ENCODE measurements at places on chromosomes 6 and 20. TPM values are rescaled to one million over a fixed set of nuclear protein-coding genes. Genes with fewer than 3 reads are reported as not detected.

The SIRPA gene
- 10.2 TPM for total RNA-seq

The PRR18 gene
- 0.10 TPM for total RNA-seq

GRCh38 chr20:55540013-55540412 lies 465.3 kb downstream of the CBLN4 start:
- no peaks in the 10 kb centered on the region for H3K4me1 ChIP-seq
- no peaks in the 10 kb centered on the region for H3K36me3 ChIP-seq
- H3K4me3 ChIP-seq: no peak overlapping the region
- DNase-seq: no peak
- H3K27ac ChIP-seq: no peak overlapping the region

- peak overlapping the region; percentile 98 for H3K27ac ChIP-seq
- no peaks in the 10 kb centered on the region for H3K27me3 ChIP-seq
- H3K36me3 ChIP-seq: peaks cover 56% of the 10 kb centered on the region
- DNase-seq: no peak
- H3K4me1 ChIP-seq: peaks cover 99% of the 10 kb centered on the region
Observed at GRCh38 chr6:6591778-6592465, 3.4 kb downstream of the LY86 start.

The NR2E1 gene
- total RNA-seq: not detected

The MYCT1 gene
- total RNA-seq: not detected

DNA sequence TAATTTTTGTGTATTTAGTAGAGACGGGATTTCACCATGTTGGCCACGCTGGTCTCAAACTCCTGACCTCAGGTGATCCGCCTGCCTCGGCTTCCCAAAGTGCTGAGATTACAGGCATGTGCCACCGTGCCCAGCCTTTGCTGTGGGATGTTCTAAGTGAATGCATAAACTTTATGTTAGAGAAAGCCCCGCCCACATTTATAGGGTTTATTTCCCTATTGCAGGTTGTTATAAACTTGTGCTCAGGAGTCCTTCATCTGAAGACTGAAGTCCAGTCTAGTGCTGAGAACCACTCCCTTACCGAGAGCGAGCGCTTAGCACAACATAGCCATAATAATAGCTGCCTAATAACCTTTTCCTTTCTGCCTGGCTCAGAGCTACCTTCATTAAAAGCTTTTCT lies 75.4 kb upstream of the ZNF217 start:
- H3K4me1 ChIP-seq: peaks cover 4% of the 10 kb centered on the region
- no peak overlapping the region for H3K27ac ChIP-seq
- H3K36me3 ChIP-seq: no peaks in the 10 kb centered on the region
- no peak overlapping the region for H3K4me3 ChIP-seq

DNA sequence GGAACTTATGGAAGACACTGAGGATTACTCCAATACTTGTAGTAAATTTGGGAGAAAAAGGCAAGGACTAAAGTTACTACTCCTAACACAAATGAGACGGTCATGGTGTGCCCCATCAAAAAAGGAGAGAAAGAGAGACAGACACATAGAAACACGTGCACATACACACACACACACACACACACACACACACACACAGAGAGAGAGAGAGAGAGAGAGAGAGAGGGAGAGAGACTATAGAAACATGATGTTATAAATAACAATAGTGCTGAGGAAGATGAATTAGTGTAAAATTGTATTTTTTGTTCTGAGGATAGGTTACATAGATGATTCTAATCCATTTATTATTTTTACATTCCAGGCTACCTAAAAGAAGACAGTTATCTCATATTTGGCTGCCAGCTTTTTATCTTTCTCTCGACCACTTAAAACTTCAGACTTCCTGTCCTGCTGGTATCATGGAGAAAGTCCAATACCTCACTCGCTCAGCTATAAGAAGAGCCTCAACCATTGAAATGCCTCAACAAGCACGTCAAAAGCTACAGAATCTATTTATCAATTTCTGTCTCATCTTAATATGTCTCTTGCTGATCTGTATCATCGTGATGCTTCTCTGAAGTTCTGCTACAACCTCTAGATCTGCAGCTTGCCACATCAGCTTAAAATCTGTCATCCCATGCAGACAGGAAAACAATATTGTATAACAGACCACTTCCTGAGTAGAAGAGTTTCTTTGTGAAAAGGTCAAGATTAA lies 10.5 kb downstream of the PLN start:
- no peak overlapping the region for H3K27ac ChIP-seq
- H3K4me3 ChIP-seq: no peak overlapping the region
- peaks cover 7% of the 10 kb centered on the region for H3K36me3 ChIP-seq
- peaks cover 10% of the 10 kb centered on the region for H3K4me1 ChIP-seq
- H3K27me3 ChIP-seq: no peaks in the 10 kb centered on the region

GRCh38 chr20:46339037-46339436 lies 30.7 kb upstream of the CDH22 start:
- H3K27me3 ChIP-seq: peaks cover 44% of the 10 kb centered on the region
- H3K36me3 ChIP-seq: no peaks in the 10 kb centered on the region
- H3K4me1 ChIP-seq: peaks cover 10% of the 10 kb centered on the region
- H3K4me3 ChIP-seq: no peak overlapping the region
- no peak for DNase-seq
- H3K27ac ChIP-seq: no peak overlapping the region

DNA sequence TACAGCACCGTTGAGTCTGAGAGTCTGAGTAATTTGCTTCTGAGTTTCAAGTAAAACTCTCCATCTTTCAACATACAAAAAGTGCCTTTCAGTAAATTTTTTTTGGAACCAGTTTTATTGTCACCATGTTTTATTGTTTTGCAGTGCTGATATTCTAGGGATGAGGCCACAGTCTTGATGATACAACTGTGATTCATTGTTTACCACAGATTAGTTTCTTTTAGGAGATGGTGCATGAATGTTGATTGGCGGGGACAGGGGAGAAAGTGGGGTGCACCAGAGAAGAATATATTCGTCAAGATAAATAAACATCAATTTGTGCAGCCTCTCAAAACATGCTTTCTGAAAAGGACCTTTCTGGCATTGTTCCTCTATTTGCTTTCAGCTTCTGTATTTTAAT lies 109.0 kb downstream of the MCHR2 start:
- H3K4me1 ChIP-seq: no peaks in the 10 kb centered on the region
- peaks cover 6% of the 10 kb centered on the region for H3K27me3 ChIP-seq
- H3K27ac ChIP-seq: no peak overlapping the region

DNA sequence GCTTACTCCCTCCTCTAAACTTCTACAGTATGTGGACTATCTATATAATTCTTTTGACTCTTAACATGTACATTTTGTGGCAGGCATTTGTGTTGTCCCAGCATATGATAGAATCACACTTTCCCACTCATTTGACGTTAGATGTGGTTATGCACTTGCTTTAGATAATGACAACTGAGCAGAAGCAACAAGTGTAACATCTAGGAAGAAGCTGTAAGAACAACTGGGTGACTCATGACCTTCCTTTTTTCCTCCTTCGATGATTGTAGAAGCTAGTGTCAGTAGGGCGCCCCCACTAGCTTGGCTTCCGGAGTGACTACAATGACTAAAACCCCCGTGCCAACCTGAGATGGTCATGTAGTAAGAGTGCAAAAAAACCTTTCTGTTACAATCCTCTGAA lies 74.6 kb upstream of the CEP85L start:
- H3K4me1 ChIP-seq: peaks cover 48% of the 10 kb centered on the region
- no peak for DNase-seq
- H3K27me3 ChIP-seq: no peaks in the 10 kb centered on the region
- no peak overlapping the region for H3K27ac ChIP-seq
- no peak overlapping the region for H3K4me3 ChIP-seq

DNA sequence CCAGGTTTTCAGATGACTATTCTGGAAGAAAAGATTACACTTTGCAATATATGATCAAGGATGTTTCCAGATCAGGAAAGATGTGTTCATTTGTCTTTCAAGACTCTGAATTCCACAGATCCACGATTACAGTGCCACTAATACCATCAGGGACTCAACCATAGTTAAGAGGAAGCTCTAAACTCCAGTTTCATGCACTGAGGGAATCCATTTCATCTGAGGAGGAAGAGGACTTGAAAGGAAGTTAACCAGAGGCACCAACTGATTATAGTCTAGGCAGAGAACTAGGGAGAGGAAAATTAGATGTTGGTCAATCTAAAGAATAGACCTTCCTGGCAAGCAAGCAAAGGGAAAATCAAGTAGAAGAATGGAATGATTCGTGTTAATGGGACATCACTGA lies 218.3 kb upstream of the PRDM1 start:
- no peak for DNase-seq
- peaks cover 3% of the 10 kb centered on the region for H3K27me3 ChIP-seq
- no peak overlapping the region for H3K27ac ChIP-seq
- H3K4me1 ChIP-seq: peaks cover 53% of the 10 kb centered on the region
- H3K4me3 ChIP-seq: no peak overlapping the region
- no peaks in the 10 kb centered on the region for H3K36me3 ChIP-seq

DNA sequence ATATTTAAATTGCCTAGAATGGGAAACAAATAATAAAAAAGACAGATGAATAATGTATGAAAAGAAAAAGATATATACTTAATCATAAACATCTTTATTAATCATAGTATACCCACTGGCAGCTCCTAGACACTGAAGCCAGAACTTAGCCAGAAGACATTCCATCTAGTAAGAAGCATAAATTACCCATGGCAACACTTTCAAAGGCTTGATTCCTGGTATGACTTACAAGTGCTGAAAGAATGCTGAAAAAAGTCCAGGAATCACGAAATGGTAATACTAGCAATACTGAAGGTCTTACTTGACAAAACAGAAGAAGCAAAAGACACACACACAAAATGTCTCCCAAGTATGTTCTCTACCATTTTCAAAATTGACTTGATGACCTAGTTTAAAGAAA lies 38.0 kb downstream of the RWDD2A start:
- no peaks in the 10 kb centered on the region for H3K36me3 ChIP-seq
- peaks cover 17% of the 10 kb centered on the region for H3K27me3 ChIP-seq
- no peak overlapping the region for H3K27ac ChIP-seq
- DNase-seq: no peak
- H3K4me1 ChIP-seq: no peaks in the 10 kb centered on the region

The B4GALT5 gene
- total RNA-seq: 70.6 TPM

The SIRPB1 gene
- total RNA-seq: 1.1 TPM

- H3K27me3 ChIP-seq: peaks cover 23% of the 10 kb centered on the region
- H3K4me1 ChIP-seq: peaks cover 7% of the 10 kb centered on the region
- no peaks in the 10 kb centered on the region for H3K36me3 ChIP-seq
- no peak overlapping the region for H3K4me3 ChIP-seq
- DNase-seq: no peak
- no peak overlapping the region for H3K27ac ChIP-seq
Observed at GRCh38 chr6:36822506-36823269, 16.6 kb downstream of the CPNE5 start.

The VARS1 gene
- 136 TPM for total RNA-seq

GRCh38 chr6:41649596-41649995 lies 11.3 kb downstream of the MDFI start:
- H3K4me3 ChIP-seq: no peak overlapping the region
- no peaks in the 10 kb centered on the region for H3K36me3 ChIP-seq
- H3K27me3 ChIP-seq: peaks cover 11% of the 10 kb centered on the region
- no peak overlapping the region for H3K27ac ChIP-seq
- H3K4me1 ChIP-seq: no peaks in the 10 kb centered on the region

- H3K27me3 ChIP-seq: no peaks in the 10 kb centered on the region
- no peak for DNase-seq
- H3K4me3 ChIP-seq: no peak overlapping the region
- H3K27ac ChIP-seq: peak overlapping the region; percentile 92
- H3K4me1 ChIP-seq: peaks cover 27% of the 10 kb centered on the region
Observed at GRCh38 chr6:38570750-38571149, 69.0 kb downstream of the BTBD9 start.

The OVOL2 gene
- not detected for total RNA-seq

- DNase-seq: no peak
- H3K4me3 ChIP-seq: peak overlapping the region; percentile 91
- no peaks in the 10 kb centered on the region for H3K27me3 ChIP-seq
- peaks cover 42% of the 10 kb centered on the region for H3K4me1 ChIP-seq
- H3K27ac ChIP-seq: peak overlapping the region; percentile 85
Observed at GRCh38 chr20:58389324-58389967, 417 bp downstream of the VAPB start.

- H3K27ac ChIP-seq: no peak overlapping the region
- no peaks in the 10 kb centered on the region for H3K27me3 ChIP-seq
- no peak overlapping the region for H3K4me3 ChIP-seq
- DNase-seq: no peak
Observed at GRCh38 chr6:41546475-41546865, 289 bp downstream of the FOXP4 start.

- no peak for DNase-seq
- peaks cover 8% of the 10 kb centered on the region for H3K36me3 ChIP-seq
- peaks cover 32% of the 10 kb centered on the region for H3K4me1 ChIP-seq
- H3K27ac ChIP-seq: peak overlapping the region; percentile 98
- H3K4me3 ChIP-seq: peak overlapping the region; percentile 98
- H3K27me3 ChIP-seq: no peaks in the 10 kb centered on the region
Observed at GRCh38 chr6:95576218-95576997, 927 bp upstream of the MANEA start.

GRCh38 chr6:90612313-90612680 lies 25.4 kb upstream of the MAP3K7 start:
- H3K36me3 ChIP-seq: no peaks in the 10 kb centered on the region
- no peak overlapping the region for H3K4me3 ChIP-seq
- H3K27ac ChIP-seq: no peak overlapping the region
- peaks cover 46% of the 10 kb centered on the region for H3K27me3 ChIP-seq

DNA sequence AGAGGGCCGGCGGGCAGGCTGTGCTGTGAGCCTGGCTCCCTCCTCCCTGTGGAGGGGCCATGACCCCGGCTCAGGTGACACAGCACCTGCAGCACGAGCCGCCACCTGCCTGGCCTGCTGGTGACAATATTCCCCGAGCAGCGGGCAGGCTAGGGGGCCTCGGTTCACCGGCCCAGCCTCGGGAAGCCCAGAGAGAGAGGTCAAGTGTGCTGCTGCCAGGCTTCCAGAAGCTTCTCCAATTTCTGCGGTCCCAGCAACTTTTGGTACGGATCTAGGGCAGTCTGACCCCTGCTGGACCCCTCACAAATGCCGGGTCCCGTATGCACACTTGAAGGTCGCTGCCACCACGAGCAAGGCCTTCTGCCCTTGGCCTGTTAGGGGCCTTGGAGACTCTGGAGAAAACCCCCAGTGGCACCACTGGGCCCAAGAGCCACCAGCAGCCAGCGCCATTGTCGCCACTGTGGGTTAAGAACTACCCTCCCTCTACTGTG lies 38.6 kb upstream of the NOL4L start:
- DNase-seq: no peak
- no peaks in the 10 kb centered on the region for H3K36me3 ChIP-seq
- H3K27me3 ChIP-seq: peaks cover 4% of the 10 kb centered on the region
- no peak overlapping the region for H3K4me3 ChIP-seq
- H3K27ac ChIP-seq: no peak overlapping the region

The NMBR gene
- total RNA-seq: not detected

The RALY gene
- total RNA-seq: 117 TPM

GRCh38 chr20:17771206-17772004 lies 71.6 kb downstream of the BANF2 start:
- H3K4me1 ChIP-seq: peaks cover 3% of the 10 kb centered on the region
- no peak for DNase-seq
- H3K4me3 ChIP-seq: no peak overlapping the region
- H3K36me3 ChIP-seq: no peaks in the 10 kb centered on the region

DNA sequence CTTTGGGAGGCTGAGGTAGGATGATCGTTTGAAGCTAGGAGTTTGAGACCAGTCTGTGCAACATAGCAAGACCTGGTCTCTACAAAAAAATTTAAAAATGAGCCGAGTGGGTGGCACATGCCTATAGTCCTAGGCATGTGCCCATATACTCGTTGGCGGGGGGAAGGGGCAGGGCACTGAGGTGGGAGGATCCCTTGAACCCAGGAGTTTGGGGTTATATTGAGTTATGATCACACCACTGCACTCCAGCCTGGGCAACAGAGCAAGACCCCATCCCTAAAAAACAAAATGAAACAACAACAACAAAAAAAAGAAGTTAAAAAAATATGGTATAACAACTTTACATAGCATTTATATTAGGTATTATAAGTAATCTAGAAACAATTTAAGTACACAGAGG lies 47.8 kb downstream of the LHFPL5 start:
- peaks cover 75% of the 10 kb centered on the region for H3K36me3 ChIP-seq
- H3K27me3 ChIP-seq: no peaks in the 10 kb centered on the region
- H3K4me3 ChIP-seq: no peak overlapping the region
- H3K27ac ChIP-seq: no peak overlapping the region
- H3K4me1 ChIP-seq: no peaks in the 10 kb centered on the region

The RIPPLY2 gene
- total RNA-seq: not detected

Data from activated B cell treated with CpG ODN at 0.5 μM for 24 hours (primary cell).